T-helper 1 cell (primary cell): ENCODE measurements at places on chromosomes 12 and 14.

GRCh38 chr14:105411985-105412770 lies 7.4 kb upstream of the MTA1 start:
- DNase-seq = no peak

- DNase-seq = no peak
Observed at GRCh38 chr12:68919581-68920239, 13.3 kb downstream of the CPM start.

DNA sequence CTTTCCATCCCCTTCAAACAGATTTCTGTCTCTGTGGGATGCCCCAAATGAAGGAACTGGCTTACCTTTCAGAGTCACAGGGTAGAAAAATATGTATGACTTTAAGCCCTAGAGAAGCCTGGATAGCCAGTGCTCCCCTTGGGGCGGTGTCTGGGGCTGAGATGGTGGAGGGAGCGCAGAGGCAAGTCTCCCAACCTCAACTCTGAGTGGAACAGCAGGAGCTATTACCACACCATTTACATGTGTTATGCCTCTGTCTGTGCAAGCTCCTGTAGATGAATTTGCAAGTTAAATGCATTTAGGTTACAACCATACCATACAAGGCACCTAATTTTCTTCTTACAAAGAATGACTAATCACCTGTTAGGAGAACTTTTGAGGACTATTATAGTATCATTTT lies 50.4 kb upstream of the CLMN start:
- DNase-seq = no peak

DNA sequence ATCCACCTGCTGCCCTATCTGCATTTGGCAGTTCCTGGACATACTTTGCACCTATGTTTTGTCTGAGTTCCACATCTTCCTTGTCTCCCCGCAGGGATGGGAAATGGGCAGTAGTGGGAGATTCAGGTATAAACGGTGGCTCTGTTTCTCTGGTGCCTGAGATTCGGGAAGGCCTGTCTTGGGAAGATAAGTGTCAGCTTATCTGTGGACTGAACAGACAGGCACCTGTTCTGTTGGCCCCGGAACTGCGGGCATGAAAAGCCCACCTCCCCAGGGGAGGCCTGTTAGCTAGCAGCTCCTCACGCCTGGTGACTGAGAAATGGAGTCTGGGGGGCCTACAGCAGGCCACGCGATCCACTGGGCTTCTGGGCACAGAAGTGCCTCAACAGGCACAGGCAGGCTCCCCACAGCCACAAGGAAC lies 5.8 kb downstream of the PHB2 start:
- no peak for DNase-seq
